ENCODE measurements at places on chromosomes 7 and 10.

- DNase-seq: no peak
Measured at GRCh38 chr7:112010994-112011393, 195.2 kb downstream of the DOCK4 start.

GRCh38 chr7:2313450-2314208 is 612 bp downstream of the SNX8 start:
- DNase-seq: no peak

GRCh38 chr7:114925434-114925833 is 3.5 kb downstream of the MDFIC start:
- DNase-seq: no peak

DNA sequence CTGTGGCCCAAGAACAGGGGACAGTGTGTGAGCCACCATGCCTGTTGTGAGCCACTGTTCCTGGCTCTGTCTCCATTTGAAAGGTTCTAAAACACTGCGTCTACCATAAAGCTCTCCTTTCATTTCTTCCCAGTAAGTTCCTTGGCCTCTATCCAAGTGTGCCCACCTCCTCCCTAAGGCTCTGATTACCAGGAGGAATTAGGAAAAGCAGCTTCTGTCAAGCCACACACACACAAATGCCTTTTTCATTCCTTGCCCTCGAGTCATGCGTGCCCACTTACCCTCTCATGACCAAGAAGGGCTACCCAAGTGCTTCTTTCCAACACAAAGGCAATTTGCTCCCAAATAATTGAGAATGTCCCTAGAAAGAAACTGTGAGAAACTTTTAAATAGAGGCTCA is 70.8 kb upstream of the PARD3 start:
- no peak for DNase-seq

DNA sequence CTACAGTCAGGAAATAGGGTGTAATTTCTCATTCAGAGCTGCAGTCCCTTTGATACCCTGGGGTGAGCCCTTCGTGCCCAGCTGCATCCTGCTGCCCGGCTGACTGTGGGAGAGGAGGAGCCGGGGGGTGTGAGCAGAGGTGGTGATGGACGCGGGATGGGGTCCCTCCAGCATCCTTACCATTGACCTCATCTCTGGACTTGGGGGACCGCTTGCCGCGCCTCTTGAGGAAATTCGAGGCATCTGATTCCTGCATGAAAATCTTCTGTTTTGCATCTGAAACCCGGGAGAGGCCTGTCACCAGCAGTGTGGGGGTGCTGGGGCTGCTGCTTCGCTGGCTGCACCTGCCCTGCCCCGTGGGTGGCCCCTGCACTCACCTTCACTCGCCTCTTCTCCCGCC is 816 bp downstream of the UCMA start:
- DNase-seq: no peak

DNA sequence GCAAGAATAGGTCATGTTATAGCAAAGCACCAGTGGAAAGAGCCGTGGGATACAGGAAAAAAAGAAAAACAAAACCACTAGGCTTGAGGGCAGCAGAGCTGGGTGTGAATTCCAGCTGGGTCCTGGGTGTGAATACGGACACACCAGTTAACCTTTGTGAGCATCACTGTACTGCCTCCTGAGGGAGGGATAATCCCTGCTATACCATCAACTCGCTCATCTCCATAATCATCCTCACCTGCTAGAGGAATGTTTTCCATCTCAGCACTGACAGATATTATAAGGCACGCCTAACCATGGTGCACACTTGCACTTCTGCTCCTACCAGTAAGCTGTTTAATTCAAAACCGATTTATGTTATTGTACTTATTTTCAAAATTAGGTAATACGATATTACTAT is 62.2 kb downstream of the GSAP start:
- no peak for DNase-seq
